ENCODE measurements at places on chromosomes 4 and X. TPM values are rescaled to one million over a fixed set of nuclear protein-coding genes. Genes with fewer than 3 reads are reported as not detected.
A peak's percentile ranks its signal among the peaks of the same experiment; 100 is the strongest.

DNA sequence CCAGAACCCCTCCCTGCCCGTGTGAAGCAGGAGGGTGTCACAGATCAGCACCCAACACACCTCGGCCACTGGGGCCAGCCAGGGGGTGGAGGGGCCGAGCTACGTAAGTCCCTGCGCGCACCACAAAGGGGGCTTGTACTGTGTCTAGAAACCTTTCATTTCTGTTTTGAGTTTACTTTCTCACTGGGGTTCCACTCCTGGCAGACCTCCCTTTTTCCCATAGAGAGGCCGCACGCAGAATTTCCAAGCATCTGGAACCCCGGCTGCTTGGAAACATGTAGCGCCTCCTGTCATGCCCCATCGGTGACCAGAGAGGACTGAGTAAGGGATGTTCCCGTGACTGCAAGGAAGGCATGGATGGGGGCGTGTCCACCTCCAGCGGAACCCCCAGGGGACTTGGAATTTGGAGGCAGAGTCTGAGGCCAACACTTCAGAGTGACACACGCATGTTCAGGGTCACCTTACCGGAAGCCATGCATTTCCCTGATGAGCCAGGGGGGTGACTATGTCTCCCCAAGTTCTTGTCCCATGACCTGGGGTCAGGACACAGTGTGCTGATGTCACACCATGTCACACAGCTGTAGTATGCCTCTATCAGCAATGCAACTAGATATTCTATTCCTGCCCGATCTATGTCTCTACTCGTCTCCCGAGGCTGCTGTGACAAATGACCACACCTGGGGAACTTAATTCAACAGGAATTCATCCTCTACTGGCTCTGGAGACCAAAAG lies 105.3 kb downstream of the DHRSX start:
- DNase-seq, result no peak

DNA sequence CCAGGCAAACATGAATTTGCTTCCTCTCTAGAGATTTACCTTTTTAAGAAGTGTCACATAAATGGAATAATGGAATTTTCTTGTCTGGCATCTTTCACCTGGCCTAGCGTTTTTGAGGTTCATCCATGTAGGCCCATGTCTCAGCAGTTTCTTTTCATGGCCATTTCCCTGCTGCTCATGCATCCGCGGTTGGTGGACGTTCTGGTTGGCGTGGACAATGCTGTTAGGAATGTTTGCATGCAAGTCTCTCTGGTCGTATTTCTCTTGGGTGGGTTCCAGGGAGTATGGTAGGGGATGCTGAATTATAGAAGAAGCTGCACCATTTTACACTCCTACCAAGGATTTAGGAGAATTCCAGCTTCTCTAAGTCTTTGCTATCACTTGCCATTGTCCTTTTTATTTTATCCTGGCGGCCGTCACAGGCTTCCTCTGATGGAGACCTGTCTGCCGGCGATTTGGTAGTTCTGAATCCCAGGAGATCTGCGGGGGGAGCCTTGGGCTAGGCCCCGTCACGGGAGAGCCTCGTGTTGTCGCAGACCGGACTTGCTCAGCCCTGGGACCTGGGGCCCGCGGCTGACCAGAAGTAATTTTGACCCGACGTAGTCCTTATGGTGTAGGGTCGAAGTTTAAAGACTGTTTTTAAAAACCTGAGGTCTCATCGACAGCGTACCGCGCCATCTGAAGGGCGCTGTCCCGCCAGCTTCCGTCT lies 56.9 kb upstream of the TADA2B start:
- DNase-seq, result peak; percentile 65

- no peak for DNase-seq
Observed at GRCh38 chrX:49040376-49040955, 2.7 kb downstream of the TFE3 start.

Gene CTAG1A
- total RNA-seq, result not detected

DNA sequence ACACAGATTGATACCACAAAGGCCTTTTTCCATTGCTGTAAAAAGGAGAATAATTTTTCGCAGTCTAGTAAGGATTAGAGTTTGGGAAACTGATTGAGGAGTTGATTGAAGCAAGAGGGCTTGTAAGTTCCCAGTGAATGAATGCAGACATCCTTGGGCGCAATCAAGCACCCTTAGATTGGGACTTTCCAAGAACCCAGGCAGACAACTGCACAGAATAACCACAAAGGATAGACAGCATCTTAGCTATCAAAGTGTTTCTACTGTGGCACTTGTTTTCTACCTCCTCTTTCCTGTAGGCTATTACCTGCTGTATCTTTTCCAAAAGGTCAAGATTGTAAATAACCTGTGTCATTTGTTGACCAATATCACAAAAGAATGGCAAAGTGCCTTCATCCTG lies 2.6 kb downstream of the COX18 start:
- DNase-seq, result no peak

DNA sequence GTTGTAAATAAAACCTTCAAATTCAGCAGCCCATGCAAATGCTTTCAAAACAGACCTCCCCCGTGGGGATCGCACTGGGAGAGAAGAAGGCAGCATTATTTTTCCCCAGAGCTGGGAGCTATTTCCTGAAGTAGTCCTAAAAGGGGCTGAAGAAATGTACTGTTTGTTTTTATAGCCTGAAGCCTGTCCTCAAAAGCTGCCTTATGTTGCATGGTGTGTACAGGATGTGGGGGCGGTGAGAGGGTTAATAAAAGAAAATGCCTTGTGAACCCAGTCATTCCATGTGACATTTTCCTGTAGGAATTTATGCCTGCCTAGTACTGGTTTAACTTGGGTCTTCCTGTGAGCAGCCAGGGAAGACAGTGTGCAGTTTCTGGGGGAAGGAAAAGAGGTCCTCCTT lies 144.1 kb downstream of the SOWAHB start:
- no peak for DNase-seq

DNA sequence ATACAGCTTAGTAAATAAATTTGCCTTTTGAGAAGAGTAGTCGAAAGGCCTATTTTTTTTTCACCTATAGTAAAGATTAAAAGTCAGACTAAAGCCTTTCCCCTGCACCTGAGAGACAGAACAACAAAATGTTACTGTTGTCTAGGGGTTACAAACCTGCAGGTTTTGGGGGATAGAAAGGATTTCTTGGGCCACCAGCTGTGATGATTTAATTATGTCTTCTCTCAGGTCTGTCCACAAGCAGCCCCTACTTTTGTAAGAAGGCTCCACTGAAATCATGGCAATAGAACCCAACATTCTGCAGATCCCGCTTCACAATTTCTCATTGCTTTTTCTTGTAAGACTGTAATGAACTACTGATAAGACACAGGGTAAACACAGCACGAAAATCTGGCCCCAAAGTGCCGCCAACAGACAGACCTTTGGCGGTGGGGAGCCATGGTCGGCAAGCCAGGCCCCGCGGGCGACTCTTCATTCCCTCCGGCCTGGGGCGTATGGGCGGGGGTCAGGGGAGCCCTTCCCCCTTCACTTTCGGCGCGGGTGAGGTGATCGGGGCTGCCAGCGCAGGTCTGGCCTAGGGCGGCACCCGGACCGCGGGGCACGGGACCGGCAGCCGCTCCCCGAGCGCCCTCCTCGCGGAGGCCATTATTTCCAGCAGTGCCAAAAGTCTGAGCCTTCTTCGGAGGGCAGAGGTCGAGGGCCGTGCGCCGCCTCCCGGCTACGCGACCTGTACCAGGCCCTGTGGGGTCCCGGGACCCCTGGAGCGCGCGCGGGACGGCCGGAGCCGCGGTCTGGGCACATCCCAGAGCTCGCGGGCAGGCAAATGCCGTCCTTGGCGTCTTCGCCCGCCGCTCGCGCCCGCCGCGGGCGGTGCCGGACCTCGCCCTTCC lies 812 bp upstream of the KDM6A start:
- no peak for DNase-seq

- DNase-seq, result no peak
Observed at GRCh38 chr4:152112887-152113286, 352.1 kb upstream of the GATB start.
